CD4-positive, CD25-positive, alpha-beta regulatory T cell (primary cell): ENCODE measurements at places on chromosomes 4 and X.
A peak's percentile ranks its signal among the peaks of the same experiment; 100 is the strongest.

GRCh38 chrX:48071064-48071985 is at the start of gene ZNF630:
Gene ZNF630, minus strand, starts transcription at chrX:48071640. Its CDS starts 4,754 bp downstream, at chrX:48066886.
- DNase-seq = peak; percentile 17

- DNase-seq = no peak
Observed at GRCh38 chr4:61225656-61226055, 25.5 kb downstream of the ADGRL3 start.

DNA sequence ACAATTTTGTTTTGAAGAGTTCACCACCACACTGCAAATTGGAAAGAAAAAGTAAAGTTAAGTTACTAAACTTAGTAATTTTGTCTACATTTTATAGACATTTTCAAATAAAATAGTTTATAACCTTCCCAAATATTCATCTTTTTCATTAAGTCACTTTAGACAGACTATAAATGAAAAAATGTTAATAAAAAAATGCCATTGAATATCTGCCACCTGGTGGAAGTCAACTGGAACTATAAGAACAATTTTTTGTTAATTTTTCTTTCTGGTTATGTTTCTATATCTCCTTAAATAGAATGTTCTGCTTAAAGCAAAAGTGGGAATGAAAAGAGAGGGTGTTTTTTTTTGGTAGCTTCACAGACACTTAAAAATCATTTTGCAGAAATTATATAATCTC is 534.4 kb upstream of the PCDH10 start:
- no peak for DNase-seq

- DNase-seq = no peak
Observed at GRCh38 chr4:36914106-36914505, 330.4 kb upstream of the NWD2 start.

DNA sequence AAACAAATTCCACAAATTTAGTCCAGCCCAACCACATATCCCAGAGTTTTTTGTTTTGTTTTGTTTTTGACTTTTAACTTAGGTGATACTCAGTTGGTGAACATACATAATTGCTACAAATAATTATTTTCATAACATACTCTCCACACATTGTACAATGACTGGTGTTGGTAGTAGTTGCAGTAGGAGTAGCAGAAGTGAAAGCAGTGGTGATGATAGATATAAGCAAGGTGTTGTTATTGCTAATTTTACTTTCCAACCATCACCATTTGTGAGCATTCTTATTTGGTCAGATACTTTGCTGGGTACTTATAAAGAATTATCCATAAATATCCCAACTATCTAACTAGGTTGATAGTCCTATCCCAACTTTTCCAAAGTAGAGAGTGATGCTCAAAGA is 47.3 kb downstream of the ARHGAP24 start:
- no peak for DNase-seq

- no peak for DNase-seq
Observed at GRCh38 chr4:6676722-6677558, 16.7 kb upstream of the S100P start.

DNA sequence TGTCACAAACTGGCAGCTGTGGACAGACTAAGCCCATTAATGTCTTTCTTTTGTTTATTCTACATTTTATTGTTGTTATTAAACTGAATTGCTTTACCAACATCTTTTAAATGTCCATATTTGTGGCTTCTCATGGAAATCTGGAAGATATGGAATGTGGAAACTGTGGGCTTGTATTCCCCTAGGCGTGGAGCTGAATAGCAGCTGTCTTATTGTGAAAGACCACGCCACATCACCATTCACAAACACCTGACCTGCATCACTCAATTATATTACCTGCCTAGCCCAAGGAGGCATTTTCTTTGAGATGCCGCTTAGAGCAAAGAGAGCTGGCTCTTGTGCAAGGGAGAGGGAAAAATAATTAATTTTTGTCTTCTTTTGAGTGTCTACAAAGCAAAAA is 96.9 kb upstream of the GPRIN3 start:
- DNase-seq = no peak

DNA sequence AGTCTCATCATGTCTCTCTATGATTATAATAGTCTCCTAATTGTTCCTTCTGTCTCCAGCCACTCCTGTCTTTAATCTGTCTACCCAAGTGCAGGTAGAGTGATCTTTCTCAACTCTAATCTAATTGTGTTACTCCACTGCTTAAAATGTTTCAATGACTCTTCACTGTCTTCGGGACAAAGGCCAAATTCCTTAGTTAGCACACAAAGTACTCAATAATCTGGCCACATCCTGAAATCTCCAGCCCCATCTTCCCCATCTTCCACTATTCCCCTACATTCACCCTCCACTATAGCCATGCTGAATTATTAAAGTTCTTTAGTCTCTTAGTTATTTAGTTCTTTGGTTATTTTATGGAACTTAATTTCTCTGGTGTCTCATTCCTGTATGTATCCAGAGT is 353.3 kb downstream of the OPHN1 start:
- DNase-seq = no peak

DNA sequence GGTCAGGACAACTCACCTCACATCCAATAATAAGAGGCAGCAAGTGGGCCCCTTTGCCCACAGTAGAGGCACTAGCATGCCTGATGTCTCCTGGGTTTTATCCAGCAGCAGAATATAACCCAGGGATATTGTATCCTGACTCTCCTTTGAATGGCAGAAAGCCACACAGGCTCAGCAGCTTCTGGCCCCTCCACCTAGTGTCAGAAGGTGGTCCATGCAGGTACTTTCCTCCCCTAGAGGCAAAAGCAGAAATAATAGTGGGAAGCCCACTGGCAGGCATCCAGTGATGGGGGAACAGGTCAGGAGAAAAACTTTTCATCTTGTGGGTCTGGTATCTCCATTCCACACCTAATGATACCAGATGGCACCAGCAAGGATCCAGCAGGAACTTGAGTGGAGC is 75.5 kb upstream of the IRS4 start:
- DNase-seq = no peak

- DNase-seq = no peak
Observed at GRCh38 chrX:23061116-23061515, 61.4 kb downstream of the DDX53 start.

GRCh38 chr4:124530464-124531077 is 182.0 kb downstream of the ANKRD50 start:
- DNase-seq = no peak

- no peak for DNase-seq
Observed at GRCh38 chrX:55758033-55758432, 40.5 kb downstream of the RRAGB start.

DNA sequence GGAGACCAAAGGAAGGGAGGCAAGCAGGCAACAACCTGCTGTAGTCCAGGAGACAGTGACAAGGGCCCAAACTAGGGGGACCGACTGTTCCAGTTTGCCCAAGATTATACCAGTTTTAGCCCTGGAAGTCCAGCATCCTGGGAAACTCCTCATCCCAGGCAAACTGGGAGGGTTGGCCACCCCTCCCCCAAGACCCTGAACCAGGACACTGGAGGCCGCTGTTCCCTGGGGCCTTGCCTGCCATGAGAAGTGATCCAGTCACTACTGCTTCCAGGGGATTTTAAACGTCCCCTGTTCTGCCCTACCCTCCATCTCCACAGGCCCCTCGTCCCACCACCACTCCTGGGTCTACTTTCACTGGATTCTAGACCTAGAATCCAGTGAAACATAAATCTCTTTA is 4.3 kb upstream of the DGAT2L6 start:
- DNase-seq = no peak

DNA sequence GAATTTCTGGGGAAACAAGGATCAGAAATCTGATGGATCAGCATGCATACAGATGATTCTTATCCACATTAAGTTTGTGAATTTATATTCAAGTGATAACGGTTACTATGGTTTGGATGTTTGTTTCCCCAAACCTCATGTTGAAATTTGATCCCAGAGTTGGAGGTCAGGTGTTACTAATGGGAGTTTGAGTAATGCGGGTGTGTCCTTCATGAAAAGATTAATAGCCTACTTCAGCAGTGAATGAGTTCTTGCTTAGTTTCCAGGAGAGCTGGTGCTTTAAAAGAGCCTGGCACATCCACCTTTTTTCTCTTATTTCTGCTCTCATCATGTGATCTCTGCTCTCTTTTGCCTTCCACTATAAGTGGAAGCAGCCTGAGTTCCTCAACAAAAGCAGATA is 712.4 kb downstream of the IL1RAPL1 start:
- DNase-seq = no peak

- no peak for DNase-seq
Observed at GRCh38 chr4:37762294-37762990, 64.0 kb upstream of the PGM2 start.

GRCh38 chr4:106717091-106717490 is 319.0 kb downstream of the DKK2 start:
- no peak for DNase-seq

- DNase-seq = no peak
Observed at GRCh38 chrX:13169684-13170083, 125.3 kb upstream of the FAM9C start.

DNA sequence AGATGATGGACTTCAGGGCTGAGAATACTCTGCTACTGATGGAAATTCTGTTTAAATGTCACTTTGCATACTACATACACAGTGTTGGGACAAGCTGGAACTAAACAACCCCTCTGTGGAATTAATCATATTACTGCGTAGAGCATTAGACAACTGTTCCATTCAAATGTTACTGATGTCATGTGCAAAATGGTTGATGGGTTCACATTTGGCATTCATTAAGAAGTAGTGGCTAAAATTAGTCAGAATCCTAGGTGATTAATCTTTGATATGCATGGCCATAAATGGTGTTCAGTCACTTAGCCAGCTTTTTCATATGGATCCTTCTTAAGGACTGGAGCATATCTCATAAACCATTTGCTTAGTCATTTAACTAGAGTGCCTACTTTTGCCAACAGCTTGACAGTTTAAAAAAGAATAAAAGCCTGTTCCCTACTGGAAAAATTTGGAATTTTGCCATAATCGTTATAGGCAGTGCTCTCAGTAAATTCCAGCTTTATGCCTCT is 105.2 kb downstream of the RNF150 start:
- DNase-seq = no peak

- no peak for DNase-seq
Observed at GRCh38 chr4:11741190-11741652, 312.5 kb upstream of the HS3ST1 start.

GRCh38 chr4:14827111-14827510 is 175.2 kb upstream of the CPEB2 start:
- DNase-seq = no peak

GRCh38 chr4:3563403-3563802 is 31.2 kb upstream of the LRPAP1 start:
- no peak for DNase-seq

GRCh38 chrX:39877905-39878304 is 219.9 kb downstream of the BCOR start:
- no peak for DNase-seq

GRCh38 chrX:72018277-72019112 is 107.8 kb downstream of the NHSL2 start:
- DNase-seq = peak; percentile 67

GRCh38 chrX:107014936-107015335 is 14.9 kb upstream of the MORC4 start:
- no peak for DNase-seq

- no peak for DNase-seq
Observed at GRCh38 chr4:2977211-2978088, 14.1 kb downstream of the GRK4 start.

DNA sequence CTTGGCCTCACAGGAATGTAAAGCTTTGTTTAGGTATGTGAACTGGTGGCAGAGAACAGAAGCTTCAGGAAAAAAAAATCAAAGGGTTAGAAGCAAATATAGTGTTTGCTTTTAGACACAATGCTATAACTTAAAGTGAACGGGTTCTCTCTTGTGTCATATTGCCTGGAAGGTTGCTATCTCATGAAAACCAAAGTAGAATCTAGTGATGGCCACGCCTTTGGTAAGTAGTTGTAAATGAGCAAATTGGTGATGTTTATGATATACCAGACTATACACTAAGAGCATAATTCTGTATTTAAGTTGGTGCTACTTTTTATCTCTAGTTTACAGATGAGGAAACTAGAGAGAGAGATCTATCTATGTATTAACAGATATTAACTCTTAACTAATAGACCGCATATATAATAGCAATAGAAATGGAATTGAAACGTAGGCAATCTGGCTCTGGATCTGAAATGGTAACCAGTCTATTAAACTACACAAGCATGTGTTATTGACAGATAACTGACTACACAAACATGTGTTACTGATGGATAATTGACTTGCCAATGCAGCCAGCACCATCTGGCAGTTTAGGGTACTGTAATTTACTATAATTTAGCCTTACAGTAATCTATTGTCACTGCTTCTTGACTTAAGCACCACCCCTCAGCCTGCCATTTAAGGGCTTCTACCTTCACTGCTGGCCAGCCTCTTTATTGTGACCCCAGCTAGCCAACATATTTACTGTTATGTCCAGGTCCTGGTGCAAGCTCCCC is 40.8 kb downstream of the HCCS start:
- DNase-seq = no peak

- DNase-seq = no peak
Observed at GRCh38 chr4:47482326-47482725, 2.7 kb upstream of the ATP10D start.

DNA sequence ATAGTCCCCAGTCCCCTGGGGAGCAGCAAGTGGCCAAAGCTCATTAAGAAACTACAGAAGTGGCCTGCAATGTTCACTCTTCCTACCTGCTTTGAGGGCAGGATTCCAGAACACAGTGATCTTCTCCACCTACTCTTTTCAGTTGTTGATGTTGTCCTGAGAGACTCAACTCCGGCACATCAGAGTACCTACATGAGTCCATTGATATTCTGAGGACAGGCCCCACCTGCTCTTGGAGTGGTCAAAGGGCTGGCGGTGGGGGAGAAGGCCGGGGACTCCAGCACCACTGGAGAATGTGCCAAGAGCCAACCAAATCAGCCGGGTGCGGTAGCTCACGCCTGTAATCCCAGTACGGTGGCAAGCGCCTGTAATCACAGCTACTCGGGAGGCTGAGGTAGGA is 29.8 kb upstream of the DDX3X start:
- DNase-seq = no peak

- DNase-seq = no peak
Observed at GRCh38 chr4:141127884-141128283, 5.4 kb downstream of the RNF150 start.

GRCh38 chr4:112531146-112531545 is 15.2 kb upstream of the NEUROG2 start:
- DNase-seq = no peak

GRCh38 chr4:168723020-168723419 is 226.2 kb downstream of the PALLD start:
- no peak for DNase-seq

GRCh38 chrX:1487401-1487800 is 34.7 kb upstream of the ASMTL start:
- DNase-seq = no peak

DNA sequence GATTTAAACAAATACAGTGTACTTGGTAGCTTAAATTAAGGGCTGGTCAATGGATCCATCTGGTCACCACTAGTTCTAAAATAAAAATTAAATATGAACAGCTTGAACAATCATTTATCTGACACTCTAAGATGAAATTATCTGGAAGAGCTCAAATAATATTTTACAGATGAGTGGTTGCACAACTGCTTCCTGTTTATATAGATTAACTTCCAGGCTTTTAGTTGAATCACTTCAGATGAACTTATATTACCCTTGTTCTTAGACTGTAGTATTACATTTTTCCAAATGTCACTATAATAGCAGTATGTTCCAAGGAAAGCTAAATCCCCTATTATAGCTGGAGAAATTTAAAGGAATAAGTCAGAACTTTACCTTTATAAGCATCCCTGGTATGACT is 92.4 kb upstream of the SMIM10 start:
- no peak for DNase-seq

GRCh38 chr4:8516996-8517550 is 63.1 kb upstream of the GPR78 start:
- DNase-seq = no peak
